ENCODE measurements at places on chromosomes 6 and 20.

DNA sequence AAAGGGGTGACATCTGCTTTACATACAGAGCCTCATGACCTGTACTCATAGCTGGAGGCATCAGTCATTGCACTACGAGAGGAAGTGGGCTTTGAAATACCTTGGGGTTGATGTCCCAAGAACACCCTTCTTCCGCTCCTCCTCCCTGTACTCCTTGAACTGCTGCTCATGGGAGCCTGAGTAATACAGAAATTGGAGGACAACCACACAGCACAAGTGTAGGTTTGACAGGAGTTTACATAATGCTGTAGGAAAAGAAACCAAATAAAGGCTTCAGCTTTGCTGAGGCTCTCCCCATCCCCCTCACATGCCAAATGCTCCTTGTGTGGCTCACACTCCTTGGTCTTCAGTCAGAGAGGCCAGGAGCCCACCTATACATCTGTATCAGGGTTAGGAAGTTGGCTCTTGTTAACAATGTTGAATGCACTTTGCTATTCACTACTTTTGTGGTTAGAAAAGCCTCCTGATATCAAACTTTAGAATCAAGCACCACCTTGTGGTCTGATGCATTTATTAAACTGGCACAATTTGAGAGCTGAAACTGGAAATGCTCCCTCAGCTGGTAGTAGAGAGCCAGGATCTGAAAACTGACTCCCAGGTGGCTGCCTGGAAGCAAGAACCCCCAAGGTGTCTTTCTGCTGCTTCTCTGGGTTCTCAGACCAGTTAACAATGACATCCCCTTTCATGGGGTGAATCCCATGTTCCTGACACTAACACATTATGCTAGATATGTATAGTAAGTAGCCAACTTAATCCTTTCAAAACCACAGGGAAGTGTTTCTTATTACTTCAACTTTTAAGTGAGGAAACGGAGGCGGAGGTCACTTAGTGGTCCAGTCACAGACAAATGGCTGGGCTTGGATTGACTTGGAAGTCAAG is 56.2 kb upstream of the EDN1 start:
- DNase-seq = peak; percentile 71

- no peak for DNase-seq
Observed at GRCh38 chr6:169315830-169316614, 62.4 kb upstream of the THBS2 start.

DNA sequence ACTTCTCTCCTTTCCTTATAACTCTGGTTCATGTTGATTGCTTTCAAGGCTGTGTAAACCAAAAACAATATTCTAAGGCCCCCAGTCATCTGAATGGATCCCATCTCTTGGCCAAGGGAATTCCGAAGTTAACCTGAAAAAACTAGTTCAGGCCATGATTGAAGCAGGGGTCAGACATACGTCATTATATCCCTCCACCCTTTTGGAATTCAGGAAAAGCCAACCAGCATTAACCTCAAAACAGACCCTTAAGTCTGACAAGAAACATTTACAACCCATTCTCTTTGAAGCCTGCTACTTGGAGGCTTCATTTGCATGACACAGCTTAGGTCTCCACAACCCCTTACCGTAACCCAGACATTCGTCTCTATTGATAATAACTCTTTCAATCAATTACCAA is 39.7 kb downstream of the SLC26A8 start:
- no peak for DNase-seq

DNA sequence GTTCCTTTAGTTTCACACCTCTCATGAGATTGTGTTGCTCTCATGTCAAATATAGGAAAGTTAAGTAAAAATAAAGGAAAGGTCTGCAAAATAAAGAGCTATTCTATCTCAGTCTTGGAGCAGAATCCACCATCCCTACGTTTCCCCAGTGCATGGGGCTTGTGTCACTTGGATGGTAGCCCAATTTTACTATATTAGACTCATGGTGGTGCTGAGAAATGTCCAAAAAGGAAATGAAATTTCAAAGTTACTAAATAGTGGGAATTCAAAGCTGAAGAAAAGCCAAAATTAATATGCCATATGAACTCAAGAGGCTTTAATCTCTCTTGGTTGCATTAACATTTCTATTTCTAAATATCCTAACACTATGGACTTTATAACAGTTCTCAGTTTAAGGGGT is 1283.3 kb upstream of the GJE1 start:
- DNase-seq = no peak

DNA sequence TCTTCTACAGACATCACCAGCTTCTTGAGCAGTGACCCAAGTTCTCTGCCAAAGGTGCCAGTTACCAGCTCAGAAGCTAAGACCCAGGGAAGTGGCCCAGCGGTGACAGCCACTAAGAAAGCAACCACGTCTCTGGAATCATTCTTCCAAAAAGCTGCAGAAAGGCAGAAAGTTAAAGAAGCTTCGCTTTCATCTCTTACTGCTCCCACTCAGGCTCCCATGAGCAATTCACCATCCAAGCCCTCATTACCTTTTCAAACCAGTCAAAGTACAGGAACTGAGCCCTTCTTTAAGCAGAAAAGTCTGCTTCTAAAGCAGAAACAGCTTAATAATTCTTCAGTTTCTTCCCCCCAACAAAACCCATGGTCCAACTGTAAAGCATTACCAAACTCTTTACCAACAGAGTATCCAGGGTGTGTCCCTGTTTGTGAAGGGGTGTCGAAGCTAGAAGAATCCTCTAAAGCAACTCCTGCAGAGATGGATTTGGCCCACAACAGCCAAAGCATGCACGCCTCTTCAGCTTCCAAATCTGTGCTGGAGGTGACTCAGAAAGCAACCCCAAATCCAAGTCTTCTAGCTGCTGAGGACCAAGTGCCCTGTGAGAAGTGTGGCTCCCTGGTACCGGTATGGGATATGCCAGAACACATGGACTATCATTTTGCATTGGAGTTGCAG is 15.2 kb downstream of the GTPBP2 start:
- no peak for DNase-seq

- no peak for DNase-seq
Observed at GRCh38 chr6:87152526-87152955, 2.8 kb upstream of the ZNF292 start.

DNA sequence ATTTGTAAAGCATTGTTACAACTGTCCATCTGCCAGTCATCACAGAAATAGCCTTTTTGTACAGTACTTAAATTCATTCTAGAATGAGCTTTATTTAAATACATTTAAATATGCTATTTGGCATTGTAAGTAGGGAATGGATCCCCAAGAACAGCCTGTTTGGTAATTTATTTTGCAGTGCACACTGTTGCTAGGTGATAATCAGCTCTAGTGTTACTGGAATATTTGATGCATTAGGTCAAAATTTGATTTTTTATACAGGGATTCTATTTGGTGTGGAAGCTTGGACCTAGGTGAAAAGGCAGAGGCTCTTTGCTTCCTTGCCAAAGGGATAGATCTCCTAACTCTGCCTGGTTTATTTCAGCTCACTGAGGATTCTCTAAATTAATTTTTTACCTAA is 593.7 kb downstream of the EPM2A start:
- DNase-seq = no peak

GRCh38 chr20:48639899-48640298 is 187.9 kb downstream of the PREX1 start:
- DNase-seq = no peak

DNA sequence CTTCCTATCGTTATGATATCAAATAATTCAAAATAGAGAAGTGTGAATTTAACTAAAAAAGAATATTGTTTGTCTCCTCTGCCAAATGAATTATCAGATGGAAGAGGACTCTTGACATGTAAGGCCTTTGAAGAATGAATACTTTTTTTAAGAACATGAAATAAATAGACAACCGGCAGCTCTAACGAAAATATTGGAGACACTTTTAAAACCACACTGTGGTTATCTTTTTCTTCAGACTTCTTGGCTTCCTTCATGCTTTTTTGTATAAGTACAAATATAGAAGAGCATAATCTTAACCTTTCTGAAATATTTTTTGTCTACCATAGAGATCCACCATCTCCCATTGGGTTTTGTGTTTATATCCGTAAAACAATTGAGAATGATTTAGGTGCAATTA is 115.2 kb upstream of the SCGN start:
- DNase-seq = no peak

DNA sequence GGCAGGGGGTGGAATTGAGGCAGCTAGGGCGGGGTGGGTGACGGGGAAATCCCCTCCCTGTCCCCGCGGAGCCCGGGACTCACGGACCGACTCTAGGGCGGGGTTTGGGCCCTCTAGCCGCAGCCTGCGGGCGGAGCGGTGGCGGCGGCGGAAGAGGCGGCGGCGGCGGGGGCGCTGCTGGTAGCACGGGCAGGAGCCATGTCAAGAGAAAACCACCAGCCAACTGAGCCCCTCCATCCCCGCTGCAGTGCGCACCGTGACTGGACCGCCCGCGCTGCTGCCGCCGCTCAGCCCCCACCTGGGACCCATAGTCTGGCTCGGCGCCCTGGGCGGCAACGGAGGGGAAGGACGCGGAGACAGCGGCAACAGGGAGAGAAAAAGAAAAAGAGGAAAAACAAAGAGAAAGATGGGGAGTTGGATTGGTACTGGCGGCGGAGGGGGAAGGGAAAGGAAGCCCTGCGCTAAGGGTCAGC is 1.2 kb upstream of the C6orf62 start:
- DNase-seq = peak; percentile 12

DNA sequence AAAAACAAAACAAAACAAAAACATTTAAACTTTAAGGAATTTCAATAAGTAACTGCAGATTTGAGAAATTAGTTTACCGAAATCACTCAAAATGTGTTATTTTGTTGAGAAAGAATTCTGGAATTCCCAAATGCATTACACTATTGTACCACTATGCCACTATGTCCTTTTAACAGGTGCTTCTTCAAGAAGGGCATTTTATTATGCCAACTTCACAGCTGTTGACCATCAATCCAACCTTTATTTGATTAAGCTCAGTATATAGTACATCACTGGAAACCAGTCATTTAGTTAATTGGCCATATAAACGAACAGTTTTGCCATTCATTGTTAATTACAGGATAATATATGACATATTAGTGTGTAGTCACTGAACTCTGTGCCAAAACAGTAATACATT is 221.7 kb downstream of the ARHGAP18 start:
- no peak for DNase-seq

DNA sequence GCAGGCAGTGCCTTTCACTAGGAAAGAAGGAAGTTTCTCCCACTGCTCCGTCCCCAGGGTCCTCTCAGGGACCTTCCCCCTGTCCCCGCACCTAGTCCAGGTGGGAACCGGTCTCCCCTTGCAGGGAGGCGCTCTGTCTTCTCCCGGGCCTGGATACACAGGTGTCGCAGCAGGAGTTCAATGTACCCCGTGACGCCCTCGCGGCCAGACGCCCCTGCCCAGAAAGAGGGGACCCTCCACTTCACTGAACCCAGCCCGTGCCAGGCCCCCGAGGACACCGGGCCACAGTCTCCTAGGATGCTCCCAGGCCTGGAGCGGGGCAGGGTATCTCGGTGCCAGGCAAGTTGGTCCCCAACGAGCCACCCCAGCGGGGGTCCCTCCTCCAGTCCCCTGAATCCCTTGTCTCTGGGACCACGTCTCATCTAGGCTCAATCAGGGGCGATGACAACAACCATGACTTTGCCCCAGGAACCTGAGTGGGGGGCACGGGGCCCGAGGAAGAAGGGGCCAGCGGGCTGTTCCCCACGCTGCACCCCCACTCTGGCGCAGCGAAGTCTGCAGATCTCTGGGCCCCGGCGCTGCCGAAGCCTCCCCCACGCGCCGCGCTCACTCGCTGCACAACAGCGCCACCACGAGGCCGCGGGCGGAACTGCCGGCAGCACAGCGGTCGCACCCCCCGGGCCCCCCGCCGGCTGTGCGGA is 103.0 kb downstream of the EDN3 start:
- peak; percentile 15 for DNase-seq

- DNase-seq = no peak
Observed at GRCh38 chr6:20479060-20479459, 55.2 kb upstream of the CDKAL1 start.

DNA sequence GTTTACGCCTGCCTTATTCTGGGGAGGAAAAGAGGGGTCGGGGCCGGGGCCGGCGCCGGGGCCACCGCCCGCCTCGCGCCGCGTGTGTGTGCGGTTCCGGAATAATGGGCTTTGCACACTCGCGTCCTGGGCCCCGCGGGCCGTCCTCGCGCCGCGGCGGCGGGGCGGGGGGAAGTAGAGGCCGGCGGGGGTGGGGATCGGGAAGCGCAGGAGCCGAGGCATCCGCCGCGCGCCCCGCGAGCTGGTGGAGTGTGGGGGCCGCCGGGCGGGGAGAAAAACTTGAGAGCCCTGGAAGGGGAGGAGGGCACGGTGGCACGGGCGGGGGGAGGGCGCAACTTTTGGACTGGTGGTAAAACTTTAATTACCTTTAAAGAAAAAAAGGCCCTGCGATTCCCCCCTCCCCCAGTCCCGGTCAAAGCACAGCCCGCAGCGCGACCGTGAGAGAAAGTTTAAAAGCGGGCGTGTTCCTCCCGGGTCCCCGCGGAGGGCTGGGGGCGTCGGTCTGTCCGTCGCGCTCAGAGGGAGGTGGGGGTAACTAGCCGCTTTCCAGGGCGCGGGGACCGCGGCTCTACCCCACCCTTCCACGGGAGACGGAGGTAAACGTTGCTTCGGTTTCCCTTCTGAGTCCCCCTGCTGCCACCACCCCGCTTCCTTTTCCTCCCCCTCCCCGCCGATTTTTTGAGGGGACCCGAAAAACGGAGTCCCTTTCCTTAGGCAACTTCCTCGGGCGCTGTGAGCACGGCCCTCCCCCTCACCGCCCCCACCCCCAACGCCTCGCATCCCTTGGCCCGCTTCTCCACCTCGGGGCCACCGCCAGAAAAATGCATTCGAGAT is 1.9 kb downstream of the L3MBTL3 start:
- peak; percentile 13 for DNase-seq

DNA sequence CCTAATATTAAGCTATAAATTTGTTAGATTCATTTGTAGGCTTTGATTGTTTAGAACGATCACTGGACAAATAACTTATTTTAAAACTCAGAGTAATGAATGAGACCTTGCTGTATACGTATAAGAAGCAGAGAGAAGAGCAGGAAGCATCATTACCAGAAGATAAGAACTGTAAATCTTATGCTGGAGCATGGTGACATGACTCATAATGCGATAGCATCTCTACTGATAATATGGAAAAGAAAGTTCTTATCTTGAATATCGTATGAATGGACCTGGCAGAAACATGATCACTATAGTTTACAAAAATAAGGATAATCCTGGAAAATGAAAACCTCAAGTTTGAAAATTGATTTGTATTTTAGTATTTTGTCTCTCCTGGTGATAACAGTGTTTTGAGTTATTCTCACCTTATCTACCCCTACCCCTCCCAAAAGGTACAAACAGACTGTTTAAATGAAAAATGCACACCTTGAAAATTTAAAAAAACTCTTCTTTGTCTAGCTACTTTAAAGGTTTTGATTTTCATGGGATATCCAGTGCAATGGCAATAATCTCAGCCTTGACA is 2.0 kb upstream of the ZSCAN26 start:
- no peak for DNase-seq

GRCh38 chr6:146857980-146858347 is 259.2 kb downstream of the ADGB start:
- DNase-seq = no peak
